ENCODE measurements at places on chromosomes 4 and X.
A peak's percentile ranks its signal among the peaks of the same experiment; 100 is the strongest.

GRCh38 chrX:43953218-43953617 lies 20.0 kb downstream of the NDP start:
- DNase-seq: no peak

DNA sequence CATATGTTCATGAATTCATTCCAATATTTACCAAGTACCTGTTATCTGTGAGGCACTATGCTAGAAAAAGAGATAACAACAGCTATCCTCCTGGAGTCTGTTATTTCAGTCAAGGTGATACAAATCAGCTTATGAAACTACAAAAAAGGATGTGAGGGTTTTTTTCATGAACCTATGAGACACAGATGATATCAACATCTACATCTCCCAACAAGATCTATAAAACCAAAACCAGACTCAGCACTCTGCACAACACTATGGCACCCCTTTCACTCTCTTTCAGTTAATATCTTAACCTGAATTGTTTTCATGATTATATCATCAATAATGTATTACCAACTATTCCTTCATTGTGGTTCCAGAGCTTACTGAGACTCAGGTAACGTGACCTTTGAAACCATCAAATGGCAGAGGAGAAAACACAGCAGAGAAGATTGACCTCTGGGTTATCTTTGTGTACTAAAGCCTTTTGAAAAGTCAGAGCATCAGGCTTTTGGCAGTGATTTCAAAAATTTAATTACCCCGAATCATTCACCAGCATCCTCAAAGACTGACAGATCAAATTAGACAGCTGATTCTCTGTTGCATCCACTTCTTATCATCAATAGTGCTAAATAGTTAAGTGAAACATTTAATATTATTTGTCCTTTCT lies 244.6 kb upstream of the FTHL17 start:
- no peak for DNase-seq

DNA sequence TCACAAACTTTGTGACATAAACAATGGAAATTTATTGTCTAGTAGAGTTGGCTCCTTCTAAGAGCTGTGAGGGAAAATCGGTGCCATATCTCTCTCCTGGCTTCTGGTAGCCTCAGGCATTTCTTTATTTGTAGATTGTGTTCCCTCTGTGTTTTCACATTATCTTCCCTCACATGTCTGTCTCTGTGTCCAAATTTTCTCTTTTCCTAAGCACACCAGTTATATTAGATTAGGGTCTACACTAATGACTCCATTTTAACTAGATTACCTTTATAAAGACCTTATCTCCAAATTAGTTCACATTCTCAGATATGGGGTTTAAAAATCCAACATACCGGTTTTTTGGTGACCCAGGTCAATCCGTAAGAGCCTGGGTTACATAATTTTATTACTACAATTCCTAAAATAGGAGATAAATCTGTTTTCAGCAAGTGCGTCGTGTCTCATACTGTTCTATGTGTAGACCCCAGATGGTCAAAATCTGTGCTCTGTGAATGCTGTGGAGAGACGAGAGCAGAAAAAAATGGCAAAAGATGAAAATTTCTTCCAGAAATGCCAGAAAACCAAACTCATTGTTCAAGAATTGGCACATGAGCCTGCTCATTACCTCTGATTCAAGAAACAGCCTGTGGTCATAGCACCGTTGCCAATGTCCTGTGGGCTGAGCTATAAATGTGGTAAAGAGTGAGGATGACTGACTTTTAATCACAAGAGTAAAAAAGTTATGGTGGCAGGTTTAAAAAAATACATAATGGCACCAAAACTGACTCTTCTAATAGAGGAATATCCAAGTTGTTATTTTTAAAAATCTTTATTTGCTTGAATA lies 574.7 kb downstream of the PCDH7 start:
- no peak for DNase-seq

DNA sequence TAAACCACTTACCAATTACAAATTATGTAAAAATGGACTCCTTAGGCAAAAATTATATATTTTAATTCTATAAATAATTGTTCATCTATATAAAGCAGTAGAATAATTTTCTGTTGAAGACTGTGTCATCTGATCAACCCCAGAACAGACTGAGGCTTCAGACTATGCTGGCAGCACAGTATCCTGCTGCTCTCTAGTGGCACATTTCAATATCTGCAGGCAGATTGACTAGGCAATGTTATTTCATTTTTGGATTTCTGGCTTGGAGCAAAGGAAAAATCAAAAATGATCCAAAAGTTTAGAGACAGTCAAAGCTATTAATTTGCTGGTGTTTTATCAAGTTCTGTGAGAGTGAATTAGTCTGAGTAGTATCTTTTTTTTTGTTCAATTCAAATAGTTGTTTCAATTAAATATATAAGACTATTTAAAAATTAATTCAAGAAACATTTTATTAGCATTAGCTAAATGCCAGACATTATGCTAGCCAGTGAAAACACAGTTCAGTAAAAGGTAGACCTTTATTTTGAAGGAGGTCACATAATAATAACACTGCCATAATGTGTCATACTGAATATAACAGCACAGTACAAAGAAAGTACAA lies 21.3 kb upstream of the SULT1E1 start:
- peak; percentile 80 for DNase-seq

- peak; percentile 60 for DNase-seq
Measured at GRCh38 chrX:39492497-39493162, 605.1 kb downstream of the BCOR start.

GRCh38 chr4:185341377-185341776 lies 54.3 kb downstream of the LRP2BP start:
- DNase-seq: no peak

GRCh38 chrX:73828080-73828720 lies 265.2 kb downstream of the CHIC1 start:
- no peak for DNase-seq

GRCh38 chrX:67731061-67731460 lies 187.2 kb downstream of the AR start:
- no peak for DNase-seq

DNA sequence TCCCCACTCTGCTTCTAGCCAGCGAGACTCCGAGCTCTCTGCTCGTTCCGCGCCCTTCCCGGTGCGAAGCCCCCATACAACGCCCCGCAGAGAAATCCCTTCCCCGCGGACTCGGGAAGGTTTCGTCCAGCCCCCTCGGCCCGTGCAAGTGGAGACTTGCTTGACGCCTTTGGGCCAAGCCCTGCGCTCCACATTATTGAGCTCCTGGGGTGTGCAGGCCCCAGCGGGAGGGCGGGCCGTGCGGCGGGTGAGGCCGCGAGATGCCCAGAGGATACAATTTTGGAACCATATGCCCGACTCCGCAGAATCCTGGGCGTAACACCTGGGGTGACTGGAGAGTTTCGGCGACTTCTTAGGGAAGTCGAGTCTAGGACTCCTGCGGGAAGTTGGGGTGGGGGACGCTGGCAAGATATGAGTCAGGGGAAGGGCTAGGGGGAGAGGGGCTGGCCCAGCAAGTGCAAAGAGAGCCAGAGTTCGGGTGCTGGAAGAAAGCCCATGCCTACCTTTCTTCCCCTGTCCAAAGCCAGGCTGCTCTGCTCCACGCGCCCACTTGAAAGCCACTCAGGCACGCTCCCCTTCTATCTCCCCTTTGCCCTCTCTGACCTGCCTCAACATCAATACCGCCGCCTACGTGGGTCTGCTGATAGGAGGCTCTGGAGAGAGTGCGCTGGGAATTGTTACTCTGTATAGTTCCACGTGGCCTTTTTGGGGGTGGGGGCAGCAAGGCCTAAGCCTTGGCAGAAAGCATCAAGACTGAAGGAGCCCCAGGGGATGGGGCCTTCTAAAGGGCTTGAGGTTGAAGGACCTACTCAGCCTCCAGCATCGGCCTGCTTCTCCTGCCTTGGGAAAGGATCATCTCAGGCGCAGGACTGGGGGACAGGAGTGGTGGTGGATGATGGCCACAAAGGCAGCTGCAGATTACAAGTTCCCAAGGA lies 1.2 kb upstream of the ELF4 start:
- DNase-seq: no peak

DNA sequence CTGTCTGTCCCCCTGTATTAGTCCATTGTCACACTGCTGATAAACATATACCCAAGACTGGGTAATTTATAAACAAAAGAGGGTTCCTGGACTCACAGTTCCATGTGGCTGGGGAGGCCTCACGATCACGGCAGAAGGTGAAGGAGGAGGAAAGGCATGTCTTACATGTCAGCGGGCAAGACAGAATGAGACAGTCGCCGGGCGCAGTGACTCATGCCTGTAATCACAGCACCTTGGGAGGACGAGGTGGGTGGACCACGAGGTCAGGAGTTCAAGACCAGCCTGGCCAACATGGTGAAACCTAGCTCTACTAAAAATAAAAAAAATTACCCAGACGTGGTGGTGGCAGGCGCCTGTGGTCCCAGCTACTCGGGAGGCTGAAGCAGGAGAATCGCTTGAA lies 24.7 kb downstream of the IL3RA start:
- DNase-seq: no peak

DNA sequence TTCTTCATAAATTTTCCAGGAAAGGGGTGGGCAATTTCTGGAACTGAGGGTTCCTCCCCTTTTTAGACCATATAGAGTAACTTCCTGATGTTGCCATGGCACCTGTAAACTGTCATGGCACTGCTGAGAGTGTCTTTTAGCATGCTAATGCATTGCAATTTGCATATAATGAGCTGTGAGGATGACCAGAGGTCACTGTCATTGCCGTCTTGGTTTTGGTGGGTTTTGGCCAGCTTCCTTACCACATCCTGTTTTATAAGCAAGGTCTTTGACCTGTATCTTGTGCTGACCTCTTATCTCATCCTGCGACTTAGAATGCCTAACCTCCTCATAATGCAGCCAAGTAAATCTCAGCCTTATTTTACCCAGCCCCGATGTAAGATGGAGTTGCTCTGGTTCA lies 577.8 kb downstream of the NLGN4X start:
- no peak for DNase-seq

DNA sequence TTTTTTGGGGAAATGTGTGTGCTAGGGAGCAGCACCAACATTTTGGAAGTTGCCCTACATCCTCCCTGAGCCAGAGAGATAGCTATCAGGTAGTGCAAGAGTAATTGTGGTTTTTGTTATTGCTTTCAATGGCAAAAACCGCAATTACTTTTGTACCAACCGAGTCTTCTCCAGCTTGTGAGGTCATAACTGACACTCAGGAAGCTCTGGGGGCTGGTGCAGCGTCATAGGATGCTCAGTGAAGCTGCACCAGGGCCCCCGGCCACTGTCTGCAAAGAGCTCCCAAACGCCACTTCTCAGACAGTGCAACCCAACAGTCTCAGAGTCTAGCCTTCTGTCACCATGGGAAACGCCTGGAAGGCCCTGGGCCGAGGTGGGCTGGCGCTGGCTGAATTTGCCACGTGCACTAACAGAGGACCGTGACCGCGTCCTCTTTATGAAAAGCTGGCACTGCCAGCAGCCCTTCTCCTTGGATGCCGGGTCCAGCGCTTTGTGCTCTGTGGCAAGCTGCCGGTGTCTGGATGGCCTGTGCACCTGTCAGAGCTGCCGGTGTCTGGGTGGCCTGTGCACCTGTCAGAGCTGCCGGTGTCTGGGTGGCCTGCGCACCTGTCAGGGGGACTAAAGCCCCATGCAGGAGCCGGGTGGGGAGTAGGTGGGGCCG lies 19.4 kb downstream of the SH3TC1 start:
- peak; percentile 51 for DNase-seq

GRCh38 chr4:109978704-109979454 lies 66.2 kb downstream of the EGF start:
- DNase-seq: peak; percentile 39

- no peak for DNase-seq
Measured at GRCh38 chrX:48461830-48462229, 8.2 kb downstream of the SLC38A5 start.

DNA sequence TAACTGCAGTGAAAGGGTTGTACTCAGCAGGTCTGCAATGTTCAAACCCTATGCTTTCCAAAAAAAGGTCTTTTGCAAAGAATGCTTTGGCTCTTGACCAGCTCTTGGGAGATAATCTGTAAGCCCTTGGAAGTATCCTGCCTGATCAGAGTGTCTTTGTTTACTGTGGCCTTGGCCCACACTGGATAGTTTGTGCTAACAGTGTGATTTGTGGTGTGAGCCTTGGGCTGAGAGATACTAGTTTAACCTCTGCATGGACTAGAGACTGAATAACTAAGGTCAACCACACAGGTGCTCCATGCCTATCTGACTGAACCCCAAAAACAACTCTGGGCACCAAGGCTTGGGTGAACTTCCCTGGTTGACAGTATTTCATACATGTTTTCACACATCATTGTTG lies 3.6 kb upstream of the MAGED1 start:
- DNase-seq: no peak

- peak; percentile 68 for DNase-seq
Measured at GRCh38 chr4:142447009-142447408, 399.1 kb downstream of the INPP4B start.

- no peak for DNase-seq
Measured at GRCh38 chr4:44720371-44720770, 6.0 kb downstream of the GNPDA2 start.

DNA sequence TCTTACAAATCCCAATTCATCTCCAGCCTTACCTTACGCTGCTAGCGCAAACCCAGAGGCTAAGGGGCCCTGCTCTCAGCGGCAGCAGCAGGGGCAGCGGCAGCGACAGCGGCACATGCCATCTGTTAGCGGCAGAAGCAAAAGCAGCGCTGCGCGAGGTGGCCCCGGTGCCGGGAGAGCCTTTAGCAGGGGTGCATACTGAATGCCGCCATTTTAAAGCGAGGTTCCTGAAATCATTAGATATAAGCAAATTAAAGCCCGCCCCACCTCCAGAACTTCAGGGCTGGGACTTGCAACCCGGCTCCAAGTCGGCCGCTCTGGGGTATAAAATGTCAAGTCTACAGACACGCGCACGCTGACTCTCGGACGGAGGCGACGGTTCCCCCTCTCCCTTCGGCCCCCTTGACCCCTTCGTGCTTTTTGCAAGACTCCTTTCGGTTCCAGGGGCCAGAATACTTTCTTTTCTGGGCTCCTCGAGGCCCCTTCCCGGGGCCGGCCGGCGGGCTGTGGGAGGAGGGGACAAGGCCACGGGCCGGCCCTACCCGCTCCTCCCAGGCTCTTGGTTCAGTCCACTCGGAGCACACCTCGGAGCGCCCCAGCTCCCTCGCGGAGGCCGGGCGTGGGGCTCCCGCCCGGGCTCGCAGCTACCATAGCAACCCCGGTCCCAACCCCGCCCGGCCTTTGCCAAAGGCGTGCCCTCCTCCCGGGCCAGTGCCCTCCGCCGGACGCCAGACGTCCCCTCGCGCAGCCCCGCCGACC lies at the start of gene MBNL3:
Gene MBNL3 (minus strand): TSS at position 220 of the 759 bp plus-strand sequence. CDS start 49,427 bp downstream, outside the sequence.
- DNase-seq: peak; percentile 89
